ENCODE measurements at places on chromosomes 7 and 10.

DNA sequence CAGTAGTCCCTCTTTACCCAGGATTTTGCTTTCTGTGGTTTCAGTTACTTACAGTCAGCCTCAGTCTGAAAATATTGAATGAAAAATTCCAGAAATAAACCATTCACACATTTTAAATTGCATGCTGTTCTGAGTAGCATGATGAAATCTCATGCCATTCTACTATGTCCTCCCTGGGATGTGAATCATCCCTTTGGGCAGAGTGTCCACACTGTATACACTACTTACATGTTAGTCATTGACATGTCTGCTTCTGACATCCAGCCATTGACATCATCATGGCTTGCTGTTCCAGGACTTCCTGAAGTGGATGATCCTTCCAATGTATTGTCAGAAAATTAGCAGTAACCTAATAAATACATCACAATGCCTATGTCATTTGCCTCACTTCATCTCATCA, 34.6 kb upstream of the MALRD1 start:
- no peak for DNase-seq

GRCh38 chr7:93948106-93948505, 26.6 kb downstream of the GNG11 start:
- no peak for DNase-seq

DNA sequence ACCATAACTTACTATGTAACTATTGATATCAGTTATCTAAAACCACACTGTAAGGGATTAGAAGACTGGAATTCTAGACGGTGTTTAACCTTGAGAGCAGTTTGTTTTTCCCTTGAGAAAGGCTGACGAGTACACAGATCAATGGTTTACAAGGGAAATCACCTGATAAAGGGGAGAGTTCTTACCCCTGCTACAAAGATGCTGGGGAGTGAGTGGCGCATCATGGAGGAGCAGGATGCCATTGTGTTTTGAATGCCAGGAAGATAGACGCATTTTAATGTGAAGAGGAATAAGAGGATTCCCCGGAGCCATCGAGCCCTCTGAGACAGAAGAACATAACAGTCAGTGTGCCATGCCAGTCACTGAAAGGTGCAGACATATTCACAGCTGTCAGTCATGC, 145.2 kb downstream of the PKD1L1 start:
- no peak for DNase-seq

DNA sequence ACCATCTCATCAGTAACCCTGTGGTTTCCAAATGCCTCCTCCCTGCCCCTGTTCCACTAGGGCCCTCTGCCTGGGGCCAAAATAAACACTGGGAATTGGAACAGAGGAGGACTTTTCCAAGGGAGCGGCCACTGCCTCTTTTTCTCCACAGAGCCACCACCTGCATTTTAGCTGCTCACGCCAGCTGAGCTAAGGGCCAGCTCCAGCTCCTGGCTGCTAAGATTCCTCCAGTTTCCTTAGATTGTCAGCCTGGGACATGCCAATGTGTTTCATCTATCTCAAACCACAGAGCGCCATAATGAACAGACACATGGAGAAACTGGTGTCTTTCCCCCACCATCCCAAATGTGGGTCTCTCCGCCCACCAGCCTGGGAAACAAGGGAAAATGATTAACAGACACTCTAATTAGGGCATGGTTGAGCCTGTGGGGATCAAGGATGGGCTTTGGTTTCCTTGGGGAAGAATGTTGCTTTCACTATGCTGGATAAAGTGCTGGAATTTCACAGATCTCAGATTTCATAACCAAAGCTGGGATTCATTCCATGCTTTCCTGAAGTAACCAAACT, 52.2 kb downstream of the ASB13 start:
- DNase-seq: no peak

DNA sequence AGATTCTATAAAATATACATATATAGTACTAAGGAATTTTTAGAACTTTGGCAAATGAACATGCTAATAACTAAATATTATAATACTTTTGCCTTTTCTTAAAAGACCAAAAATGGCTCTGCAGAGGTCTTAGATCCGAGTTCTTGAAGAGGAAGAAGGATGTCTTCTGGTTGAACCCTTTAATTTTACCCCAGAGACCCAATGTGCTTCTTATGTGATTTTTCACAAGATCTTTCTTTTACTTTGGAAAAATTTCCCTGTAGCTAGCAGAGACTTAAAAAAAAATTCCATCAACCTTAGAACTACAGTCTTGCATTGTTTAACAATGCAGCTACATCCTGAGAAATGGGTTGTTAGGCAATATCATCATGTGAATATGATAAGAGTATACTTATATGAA, 663.2 kb downstream of the PARD3 start:
- DNase-seq: no peak

- no peak for DNase-seq
Observed at GRCh38 chr7:140190588-140190987, 13.8 kb upstream of the KDM7A start.

GRCh38 chr10:530717-531116, 158.8 kb downstream of the DIP2C start:
- DNase-seq: no peak

GRCh38 chr7:21013765-21014539, 227.3 kb upstream of the SP8 start:
- DNase-seq: no peak

DNA sequence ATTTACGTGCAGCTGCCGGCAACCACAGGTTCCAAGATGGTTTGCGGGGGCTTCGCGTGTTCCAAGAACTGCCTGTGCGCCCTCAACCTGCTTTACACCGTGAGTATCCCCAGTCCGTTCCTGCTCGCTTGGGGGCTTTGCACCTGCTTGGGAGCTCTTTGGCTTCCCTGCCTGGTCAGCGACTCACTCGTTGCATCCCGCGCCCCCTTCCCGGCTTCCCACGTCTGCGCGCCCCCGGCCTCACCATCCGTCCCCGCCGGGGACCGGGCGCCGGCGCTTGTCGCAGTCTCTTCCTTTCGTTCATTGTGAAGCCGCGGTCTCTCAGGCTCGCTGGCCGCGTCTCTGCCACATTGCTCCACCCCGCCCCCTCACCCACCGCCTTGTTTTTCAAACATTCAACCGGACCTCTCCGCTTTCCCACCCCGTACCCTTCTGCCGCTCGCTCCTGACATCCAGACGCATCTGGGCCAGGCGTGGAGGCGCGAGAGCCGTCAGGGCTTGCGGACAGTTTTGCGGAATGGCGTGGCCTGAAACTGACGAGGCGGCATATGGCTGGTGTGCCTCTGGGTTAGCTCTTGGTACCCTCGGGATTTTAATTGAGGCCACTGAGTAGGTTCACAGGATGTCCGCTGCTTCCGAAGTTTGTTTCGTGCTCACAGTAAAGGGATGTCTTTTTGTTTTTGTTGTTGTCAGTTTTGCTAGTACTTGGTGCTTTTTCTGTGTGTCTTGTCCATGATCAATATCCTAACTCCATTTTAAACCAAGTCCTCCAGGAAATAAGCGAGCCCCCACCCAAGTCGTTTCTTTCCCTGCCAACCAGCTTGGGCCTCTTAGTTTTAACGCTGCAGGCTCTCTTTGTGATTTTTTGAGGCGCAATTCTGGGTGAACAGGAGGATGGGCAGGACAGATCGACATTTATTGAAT, 639 bp downstream of the TSPAN13 start:
- peak; percentile 50 for DNase-seq

DNA sequence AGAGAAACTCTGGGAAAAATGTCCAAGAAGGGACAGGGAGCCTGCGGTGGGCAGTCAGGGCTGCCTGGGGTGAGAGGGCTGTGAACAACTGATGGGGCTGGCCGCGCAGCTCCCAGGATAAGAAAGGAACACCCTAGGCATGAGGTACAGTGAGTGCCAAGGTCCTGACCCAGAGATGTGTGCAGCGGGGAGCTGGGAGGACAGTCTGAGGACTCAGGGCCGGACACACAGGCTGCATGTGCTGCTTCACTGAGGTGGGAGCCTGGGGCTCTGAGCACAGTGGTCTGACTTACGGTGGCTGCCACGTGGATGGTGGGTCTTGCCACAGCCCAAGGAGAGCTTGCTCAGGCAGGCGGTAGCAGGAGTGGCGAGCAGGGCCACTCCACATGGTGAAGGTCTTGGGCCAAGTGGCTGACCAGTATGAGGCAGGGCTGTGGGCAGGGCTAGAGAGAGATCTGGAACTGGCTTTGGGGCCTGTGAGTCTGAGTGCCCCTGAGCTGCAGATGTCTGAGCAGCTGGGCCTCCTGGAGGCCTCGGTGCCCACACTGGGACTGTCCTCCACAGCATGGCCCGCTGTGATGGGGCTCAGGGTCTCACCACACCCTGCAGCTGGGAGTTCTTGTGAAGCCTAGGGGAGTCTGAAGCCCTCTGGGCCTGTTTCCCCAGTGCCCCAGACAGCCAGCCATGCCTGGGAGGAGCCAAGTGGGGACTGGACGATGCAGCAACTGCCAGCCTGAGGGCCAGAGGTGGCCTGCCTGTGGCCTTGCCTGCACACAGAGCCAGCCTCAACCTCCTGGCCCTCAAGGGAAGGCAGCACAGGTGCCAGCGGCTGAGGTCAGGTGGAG, 60.3 kb downstream of the RASGEF1A start:
- DNase-seq: no peak

GRCh38 chr7:31476073-31476745, 37.7 kb upstream of the ITPRID1 start:
- DNase-seq: no peak

GRCh38 chr10:4708123-4708759, 117.8 kb upstream of the AKR1E2 start:
- DNase-seq: no peak

DNA sequence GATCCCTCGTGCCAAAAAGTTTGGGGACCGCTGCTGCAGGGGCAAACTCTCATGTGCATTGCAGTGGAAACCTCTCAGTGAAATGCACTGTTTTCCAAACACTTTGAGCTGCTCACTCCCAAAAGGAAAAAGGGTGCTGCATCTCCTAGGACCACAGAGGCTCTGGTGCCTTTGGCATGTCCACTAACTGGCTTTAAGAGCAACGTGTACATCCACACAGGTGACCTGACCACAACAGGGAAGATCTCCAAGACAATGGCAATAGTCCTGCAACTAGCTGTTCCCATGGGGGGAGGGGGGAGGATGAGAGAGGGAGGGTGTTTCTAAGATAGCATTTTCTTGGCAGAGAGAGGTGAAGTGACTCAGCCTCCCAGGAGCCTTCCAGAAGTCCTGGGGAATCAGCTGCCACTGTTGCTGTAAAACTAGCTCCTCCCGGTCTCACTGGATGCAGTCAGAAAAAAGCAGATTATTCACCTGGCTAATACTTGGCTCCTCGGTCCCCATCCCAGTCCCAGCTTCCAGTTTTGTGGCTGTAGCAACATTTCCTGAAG, 181.7 kb downstream of the HECW1 start:
- no peak for DNase-seq

DNA sequence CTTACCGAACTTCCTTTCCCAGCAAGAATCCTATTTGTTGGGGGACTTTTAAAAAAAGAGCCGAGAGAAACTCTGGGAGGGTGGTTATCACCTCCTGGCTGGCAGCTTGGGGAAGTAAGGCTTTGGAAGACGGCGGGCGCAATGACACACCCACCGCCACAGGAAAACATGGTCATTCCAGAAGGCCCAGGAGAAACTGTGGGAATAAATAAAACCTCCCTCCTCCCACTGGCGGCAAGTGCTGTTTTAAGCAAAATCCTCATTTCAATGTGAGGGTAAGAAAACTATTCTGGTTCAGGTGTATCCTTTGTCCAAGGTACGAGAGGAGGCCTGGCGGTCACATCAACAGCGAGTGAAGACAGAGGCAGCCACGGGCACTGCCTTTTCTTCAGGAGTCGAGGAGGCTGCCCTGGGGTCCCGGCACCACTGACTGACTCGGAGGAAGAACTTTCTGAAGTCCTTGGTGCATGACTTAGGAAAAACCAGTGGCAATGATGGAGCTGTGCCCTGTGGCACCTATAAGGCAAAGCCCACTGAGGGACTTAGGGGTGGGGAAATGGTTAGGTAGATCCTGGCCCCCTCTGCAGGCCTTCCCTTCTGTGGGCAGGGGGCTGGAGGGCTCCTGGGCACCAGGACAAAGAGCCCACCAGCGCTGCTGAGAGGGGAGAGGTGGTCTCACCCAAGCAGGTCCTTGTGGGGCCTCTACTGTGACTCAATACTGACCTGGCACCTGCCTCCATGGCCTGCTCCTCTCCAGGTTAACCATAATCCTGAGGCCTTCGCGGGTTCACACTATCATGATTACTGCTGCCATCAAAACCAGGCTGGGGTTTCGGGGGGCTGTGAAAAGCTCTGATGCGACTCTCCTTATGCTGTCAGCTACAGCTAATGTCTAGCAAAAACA, 21.4 kb downstream of the DNAJB12 start:
- no peak for DNase-seq

DNA sequence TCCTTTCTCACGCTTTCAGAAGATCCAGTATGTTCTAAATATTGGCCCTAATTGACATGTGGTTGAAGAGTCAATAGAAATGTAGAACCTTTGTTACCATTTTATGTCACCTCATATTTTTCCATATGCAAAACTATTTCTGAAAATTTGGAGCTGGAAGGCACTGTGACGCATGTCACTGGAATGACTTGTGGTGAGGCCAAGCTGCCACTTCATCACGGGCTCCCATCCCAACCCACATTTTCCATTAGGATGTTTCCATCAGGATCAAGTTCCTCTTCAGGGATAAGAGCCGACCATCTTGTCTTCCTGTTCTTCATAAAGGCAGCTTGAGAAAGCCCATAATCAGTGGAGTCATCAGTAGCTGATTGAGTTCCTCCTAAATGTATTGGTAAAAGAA, 1241.7 kb downstream of the GATA3 start:
- DNase-seq: no peak

GRCh38 chr7:138515001-138515528, 55.0 kb downstream of the TRIM24 start:
- DNase-seq: no peak

DNA sequence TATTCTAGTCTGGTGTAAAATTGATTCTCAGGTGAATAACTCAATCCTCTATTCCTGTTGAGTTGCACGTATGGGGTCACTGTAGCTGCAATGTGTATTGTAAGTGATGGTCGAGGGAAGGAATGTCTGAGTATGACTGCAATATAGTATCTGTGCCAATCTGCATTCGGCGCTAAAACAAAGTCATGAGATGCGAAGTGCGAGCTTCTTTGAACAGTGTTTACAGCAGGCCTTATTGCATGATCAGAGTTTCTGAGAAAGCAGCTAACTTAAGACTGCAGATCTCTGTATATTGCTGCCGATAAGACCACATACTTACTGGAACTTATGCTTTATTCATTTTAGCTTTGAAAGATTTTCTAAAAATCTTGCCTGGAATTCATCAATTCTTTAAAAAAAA, 341.7 kb upstream of the BMPER start:
- DNase-seq: no peak

DNA sequence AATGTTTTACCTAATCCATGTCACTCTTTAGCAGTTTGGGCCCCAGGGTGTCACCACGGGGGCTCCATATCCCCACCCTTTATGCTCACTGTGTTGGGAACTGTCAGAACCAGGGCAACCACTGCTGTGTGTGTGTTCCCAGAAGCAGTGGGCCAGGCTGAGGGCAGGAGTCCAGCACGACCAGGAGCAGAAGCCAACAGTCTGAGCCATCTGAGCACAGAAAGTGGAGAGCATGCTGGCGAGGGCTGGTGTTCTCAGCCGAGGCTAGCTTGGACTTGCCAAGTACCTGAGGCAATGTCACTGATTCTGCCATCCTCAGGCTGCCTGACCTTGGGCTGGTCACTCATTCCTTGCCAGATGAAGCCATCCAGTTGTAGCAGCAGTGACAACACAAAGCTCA, 285.0 kb downstream of the BMPER start:
- no peak for DNase-seq

Measured in RPMI8226 (cell line).